ENCODE measurements at places on chromosomes 16 and 17.

- DNase-seq = no peak
These were observed 208.7 kb downstream of the MAP2K4 start for GRCh38 chr17:12229335-12229734.

- DNase-seq = no peak
These were observed 258.6 kb downstream of the NTN1 start for GRCh38 chr17:9279893-9280292.

- no peak for DNase-seq
These were observed 39.0 kb downstream of the TEX2 start for GRCh38 chr17:64223931-64224629.

DNA sequence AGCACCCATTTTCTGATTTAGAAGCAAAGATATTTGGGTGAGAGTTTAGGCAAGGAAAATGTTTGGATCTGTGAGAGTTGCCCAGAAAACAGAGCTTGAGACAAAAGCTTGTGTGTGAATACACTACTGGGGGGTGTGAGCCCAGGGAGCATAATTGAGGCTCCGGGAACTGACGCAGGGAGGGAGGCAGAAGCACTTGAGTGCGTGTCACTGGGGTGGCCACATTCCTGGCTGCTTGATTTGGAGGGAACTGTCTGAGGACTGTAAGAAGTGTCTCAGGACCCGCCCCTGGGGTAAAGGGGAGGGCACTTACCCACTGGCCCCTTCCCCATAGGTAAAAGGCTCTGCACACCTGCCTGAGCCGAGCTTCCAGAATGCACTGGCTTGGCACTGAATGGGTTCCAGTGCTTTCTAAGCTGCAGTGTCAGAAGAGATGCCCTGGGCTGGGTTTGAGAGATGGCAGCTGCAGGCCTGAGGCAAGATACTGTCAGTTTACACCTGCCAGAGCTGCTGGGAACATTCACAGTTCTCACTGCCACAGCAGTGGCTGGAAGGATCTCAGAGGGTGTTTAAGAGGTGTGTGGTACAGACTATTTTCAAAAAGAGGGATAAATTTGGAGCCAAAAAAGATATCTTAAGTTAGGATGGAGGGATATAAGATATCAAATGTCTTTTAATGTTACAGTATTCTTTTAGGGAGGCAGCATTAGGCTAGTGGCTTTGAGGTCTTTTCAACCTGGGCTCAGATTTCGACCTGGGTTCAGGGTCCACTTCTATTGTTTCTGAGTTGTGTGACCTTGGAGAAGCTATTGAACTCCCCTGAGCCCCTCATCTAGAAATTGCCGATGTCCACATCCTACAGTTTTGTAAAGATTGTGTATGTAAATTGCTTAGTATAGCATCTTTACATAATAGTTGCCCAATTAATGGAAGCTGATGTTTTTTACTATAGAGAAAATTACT is 6.9 kb upstream of the TEX2 start:
- DNase-seq = no peak

DNA sequence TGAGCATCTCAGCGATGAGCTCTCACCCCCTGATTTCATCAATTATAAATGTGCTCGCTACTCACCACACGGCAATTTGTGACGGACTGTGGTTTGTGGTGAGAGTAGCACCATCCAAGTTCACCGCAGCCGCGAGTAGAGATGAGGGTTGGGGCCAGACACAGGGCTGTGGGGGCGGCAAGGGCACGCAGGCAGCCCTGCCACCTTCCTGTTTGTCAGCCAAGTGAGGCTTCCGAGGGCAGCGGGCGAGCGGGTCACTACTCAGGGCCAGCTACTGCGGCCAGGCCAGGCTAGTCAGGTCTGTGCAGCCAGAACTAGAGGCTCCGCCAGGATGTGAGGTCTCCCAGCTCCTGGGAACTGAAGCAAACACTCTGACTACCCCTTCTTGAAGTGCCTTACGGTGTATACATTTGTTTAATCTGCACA is 39.6 kb upstream of the MEOX1 start:
- DNase-seq = no peak

GRCh38 chr16:88941913-88942909 is 34.8 kb downstream of the CBFA2T3 start:
- no peak for DNase-seq

DNA sequence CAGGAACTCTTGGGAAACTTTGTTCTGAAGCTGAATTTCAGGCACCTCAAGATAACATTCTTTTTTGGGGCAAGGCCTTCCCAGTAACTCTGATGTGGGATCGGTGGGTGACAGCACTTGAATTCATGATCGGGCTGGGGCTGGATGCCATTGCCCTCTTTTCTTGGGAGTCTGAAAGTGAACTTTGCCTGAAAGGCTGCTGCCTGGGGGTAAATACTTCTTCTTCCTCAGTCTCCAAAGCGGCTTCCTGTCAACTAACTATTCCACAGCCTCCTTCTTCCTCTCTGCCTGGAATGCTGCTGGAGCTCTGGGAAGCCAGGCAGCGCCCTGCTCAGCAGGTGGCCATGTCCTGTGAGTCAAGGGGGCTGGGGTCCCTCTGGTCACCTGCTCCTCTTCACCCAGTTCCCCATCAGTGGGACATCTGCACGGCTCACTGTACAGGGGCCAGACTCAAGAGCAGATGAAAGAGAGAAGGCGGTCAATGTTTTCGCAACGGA is 79.5 kb downstream of the WIPI1 start:
- no peak for DNase-seq

DNA sequence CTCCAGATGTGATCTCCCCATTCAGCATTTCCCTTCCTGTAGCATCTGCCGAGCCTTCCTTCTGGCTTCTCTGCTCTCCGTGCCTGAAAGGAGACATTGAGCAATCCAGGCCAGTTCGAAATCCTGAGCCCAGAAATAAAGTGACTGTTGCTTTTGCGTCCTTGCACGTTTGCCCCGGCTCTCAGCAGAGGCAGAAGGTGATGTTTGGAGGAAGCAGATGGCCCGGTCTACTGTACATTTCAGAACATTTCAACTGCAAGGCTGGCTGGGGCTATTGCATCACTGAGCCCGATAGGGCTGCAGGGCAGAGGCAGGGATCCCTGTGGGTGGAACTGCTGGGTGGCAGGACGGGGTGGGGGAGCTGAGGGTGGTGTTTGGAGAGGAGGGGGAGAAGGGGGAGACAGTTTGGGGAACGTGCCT is 29.4 kb downstream of the IRF8 start:
- no peak for DNase-seq

- DNase-seq = no peak
These were observed 4.7 kb upstream of the IGSF6 start for GRCh38 chr16:21656795-21657768.

GRCh38 chr17:66673668-66674276 is 161.1 kb upstream of the CACNG5 start:
- no peak for DNase-seq

- no peak for DNase-seq
These were observed 78.5 kb downstream of the MRC2 start for GRCh38 chr17:62705778-62706597.

GRCh38 chr16:69939821-69940585 is 11.1 kb upstream of the CLEC18A start:
- no peak for DNase-seq

DNA sequence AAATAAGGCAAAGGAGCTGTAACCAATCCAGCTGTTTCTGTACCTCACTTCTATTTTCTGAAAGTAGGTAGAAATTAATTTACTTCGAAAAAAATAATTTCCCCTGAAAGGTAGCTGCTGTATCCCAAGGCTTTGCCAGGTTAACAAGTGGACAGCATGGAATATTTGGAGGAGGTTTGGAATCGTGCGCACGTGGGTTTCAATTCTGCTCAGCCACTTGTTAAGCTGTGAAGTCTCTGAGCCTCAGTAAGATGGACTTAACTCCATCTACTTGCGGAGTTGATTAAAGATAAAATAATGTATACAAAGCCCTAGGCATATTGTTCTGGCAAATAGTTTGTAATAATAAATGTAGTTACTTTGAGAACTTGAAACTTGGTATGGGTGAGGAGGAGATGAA is 57.4 kb upstream of the LGALS9 start:
- no peak for DNase-seq

- DNase-seq = no peak
These were observed 1070.0 kb downstream of the CDH11 start for GRCh38 chr16:64051824-64052223.

Data from thoracic aorta (tissue), 2 donors.